ENCODE measurements at places on chromosomes 11 and 22. TPM values are rescaled to one million over a fixed set of nuclear protein-coding genes. Genes with fewer than 3 reads are reported as not detected.

DNA sequence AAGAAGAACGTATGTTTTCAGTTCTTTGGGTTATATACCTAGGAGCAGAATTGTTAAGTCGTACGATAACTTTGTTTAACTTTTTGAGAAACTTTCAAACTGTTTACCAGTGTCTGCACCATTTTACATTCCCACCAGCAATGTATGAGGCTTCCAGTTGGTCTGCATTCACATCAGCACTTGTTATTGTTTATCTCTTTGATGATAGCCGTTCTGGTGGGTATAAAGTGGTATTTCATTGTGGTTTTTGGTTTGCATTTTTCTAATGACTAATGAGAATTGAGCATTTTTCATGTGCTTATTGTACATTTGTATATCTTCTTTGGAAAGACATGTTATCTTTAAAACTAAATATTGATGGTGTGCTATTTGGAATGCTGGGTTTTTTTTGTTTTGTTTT is 59.8 kb downstream of the KDM2A start:
- no peak overlapping the region for H3K27ac ChIP-seq
- no peaks in the 10 kb centered on the region for H3K4me1 ChIP-seq
- no peak overlapping the region for H3K4me3 ChIP-seq
- DNase-seq = no peak

GRCh38 chr11:128670631-128671030 is 23.2 kb upstream of the FLI1 start:
- H3K4me3 ChIP-seq = no peak overlapping the region
- no peak overlapping the region for H3K27ac ChIP-seq
- no peaks in the 10 kb centered on the region for H3K36me3 ChIP-seq
- no peak for DNase-seq

FADS1 gene
- 56.6 TPM for total RNA-seq

GPHA2 gene
- not detected for total RNA-seq

MN1 gene
- 2.9 TPM for total RNA-seq

INPP5J gene
- total RNA-seq = 8.9 TPM

- H3K4me1 ChIP-seq = peaks cover 14% of the 10 kb centered on the region
- H3K27ac ChIP-seq = no peak overlapping the region
- peaks cover 18% of the 10 kb centered on the region for H3K36me3 ChIP-seq
- no peaks in the 10 kb centered on the region for H3K27me3 ChIP-seq
- no peak overlapping the region for H3K4me3 ChIP-seq
Measured at GRCh38 chr11:74953451-74953850, 4.4 kb downstream of the SPCS2 start.

KCNE3 gene
- not detected for total RNA-seq

Data from HCT116 (cell line).